Stimulated activated CD4-positive, alpha-beta T cell treated with anti-CD3 and anti-CD28 coated beads, Interleukin-15, amount 100 ng/mL, for 1 hour (primary cell): ENCODE measurements at places on chromosomes 12 and 14.
A peak's percentile ranks its signal among the peaks of the same experiment; 100 is the strongest.

- DNase-seq, result no peak
Observed at GRCh38 chr12:108597559-108598471, at the start of gene TMEM119. Gene TMEM119 (minus strand): TSS chr12:108598084. CDS start chr12:108592383, 5,701 bp downstream.

DNA sequence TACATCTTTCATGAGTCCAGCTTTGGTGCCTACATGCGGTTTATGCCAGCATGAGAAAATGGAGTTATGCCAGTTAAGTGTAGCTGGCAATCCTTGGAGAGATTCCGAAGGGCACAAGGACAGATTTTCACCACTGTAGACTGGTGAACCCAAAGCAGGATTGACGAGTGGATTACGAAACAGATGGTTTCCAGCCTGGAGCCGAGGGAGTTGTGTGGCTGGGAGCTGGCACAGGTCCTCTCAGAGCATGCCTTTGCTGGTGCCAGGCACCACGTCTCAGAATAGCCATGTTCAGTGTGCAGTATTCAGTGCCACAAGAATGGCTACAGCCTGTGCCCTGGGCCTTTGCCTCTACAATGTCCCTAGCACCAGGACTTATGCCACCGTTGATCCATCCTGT, 13.2 kb downstream of the KCNH3 start:
- no peak for DNase-seq

GRCh38 chr12:10664499-10664898, 9.4 kb downstream of the STYK1 start:
- DNase-seq, result no peak

DNA sequence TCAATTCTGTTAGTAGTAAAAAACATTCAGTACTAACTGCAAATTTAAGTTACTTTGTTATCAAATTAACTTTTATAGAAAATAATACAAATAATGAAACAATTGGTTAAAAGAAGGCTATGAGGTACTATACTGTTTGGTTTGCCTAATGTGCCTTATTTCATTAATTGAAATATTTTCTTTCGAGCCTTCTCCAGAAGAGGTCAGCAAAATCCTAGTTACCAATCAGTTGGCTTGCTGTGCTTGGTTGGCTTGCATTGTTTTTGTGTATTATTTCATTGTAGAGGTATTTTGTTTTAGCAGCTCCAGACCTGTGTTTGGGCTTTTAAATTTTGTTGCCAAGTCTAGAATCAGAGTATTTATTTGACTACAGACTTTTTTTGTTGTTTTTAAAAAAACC, 68.5 kb downstream of the AEBP2 start:
- no peak for DNase-seq

DNA sequence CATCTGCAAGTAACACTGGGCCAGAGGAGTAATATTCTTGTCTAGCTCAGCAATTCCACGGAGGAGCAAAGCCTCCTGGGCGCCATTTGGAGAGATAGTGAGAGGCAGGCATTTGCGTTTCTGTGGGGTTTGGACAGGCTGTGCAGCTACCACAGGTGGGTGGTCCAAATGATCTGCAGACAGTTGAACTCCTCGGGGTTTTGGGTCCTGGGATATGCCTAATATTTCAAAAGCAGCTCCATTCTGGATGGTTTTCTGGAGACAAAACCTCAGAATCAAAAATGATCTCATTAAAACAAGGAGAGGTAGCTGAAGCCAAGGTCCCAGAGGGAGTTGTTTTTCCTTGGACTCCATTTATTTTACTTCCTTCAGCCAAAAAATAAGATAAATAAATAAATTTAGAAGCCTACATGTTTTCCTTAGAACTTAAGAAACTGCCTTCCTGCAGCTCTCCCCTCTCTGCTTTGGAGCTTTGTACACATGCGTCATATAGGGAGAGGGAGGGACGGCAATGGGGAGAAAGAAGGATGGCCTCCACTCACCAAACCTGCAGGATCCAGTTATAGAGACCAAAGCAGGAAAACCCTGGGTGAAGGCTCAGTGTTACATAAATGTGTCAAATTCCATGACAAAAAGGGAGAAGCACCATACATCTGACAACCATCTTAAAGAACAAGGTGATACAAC, 227.3 kb upstream of the DAAM1 start:
- DNase-seq, result no peak

GRCh38 chr12:132560614-132561426, 49.6 kb downstream of the LRCOL1 start:
- DNase-seq, result peak; percentile 51

GRCh38 chr12:39993268-39993667, 112.6 kb downstream of the SLC2A13 start:
- DNase-seq, result no peak

DNA sequence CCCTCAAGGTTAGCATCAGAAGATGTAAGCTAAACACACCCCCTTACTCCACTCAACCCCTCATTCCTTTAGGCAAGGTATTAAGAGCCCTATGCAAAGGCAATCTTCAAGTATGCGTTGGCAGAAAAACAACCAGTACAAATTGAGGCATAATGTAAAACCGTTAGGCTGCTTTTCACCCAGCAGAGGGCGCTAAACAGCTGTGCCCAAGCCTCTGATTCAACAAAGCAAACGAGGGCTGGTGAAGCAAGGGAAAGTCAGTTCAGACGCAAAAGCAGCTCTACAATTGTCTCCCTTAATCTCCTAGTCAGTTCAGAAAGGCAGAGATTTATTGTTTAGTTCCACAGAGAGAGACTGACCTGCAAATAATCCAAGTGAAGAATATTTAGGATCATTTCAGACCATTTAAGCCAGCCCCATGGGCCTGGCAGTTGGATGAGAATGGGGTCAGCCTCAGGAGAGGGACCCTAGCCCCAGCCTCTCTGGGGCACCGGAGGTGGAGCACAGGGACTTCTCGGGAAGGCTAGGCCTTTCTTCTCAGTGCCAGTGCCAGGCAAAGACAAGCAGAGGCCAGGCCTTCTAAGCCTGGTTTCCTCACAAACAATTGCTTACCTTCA, 23.5 kb downstream of the DCAF5 start:
- peak; percentile 30 for DNase-seq

GRCh38 chr12:57435293-57435692, 709 bp downstream of the INHBC start:
- DNase-seq, result no peak

DNA sequence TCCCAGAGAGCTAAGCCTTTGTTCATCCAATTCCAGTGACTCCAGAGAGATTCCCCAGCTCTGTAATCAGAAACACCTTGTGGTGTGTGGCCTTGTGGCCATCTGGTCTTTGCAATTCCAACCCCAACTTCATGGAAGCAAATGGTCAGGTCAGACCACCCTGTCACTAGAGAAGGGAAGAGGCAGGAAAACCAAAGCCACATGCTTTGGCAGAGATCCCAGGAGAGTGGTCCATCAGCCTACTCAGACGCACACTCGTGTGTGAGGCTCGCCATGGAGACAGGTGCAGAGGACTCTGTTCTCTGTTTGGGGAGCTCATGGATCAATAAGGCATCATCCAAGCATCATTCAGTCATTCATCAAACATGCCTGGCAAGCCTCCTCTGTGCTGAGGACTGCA, 46.2 kb upstream of the TUNAR start:
- DNase-seq, result no peak

- no peak for DNase-seq
Observed at GRCh38 chr12:122187466-122187865, 4.5 kb downstream of the LRRC43 start.
